CD4-positive, alpha-beta T cell treated with Interleukin-15 for 1 hour (primary cell): ENCODE measurements at places on chromosomes 7 and 10.

DNA sequence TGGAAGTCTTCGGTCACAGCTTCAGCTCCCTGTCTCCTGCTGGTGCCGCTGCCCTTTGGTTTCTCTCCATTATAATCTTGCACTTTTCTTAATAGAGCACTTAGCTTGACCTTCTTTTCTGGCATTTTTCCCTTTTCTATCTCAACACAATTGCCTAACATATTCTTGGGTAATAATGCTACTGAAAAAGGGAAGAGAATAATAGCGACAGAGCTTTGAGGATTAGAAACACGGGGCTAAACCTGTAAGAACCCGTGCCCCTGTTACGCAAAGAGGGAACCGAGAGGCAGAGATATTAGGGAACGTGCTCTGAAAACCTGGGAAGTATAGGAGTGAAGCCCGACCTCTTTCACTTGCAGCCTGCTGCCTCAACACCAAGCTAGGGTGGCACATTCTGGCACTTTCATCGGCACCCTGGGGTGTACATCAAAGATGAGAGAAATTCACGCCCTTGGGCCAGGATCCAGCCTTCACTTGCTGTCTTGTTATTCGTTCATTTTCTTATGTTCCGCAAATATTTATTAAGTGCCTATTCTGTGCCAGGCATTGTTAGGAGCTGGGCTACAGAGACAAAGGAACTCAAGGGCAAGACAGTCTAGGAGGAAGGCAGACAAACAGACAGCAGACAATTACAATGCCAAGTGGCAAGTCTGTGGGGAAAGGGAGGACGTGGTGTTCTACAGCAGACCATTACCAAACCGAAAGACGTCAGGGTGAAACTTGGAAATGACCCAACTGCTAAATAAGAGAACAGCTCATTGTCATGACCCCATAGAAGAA lies 33.0 kb upstream of the GALNTL5 start:
- DNase-seq, result peak; percentile 54

DNA sequence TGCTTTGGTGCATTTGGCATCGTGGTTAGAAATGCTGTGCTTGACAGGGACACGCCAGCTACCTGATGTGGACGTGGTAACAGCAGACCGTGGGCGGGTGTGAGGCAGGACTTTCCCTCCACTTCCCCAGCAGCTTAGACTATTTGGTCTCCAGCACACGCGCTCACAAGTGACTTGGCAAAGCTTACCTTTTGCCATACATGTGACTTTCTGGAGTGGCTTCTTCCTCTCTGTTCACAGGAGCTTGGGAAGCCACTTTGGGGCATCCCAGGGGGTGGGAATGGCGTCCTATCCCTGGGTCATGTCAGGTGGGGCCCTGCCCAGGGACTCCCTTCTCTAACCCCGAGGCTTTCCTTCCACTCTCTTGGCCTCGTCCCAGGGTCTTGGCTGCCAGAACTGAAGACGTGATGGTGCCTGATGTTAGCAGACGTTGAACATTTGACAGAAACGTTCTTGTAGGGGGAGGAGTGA lies 228.7 kb upstream of the KLF6 start:
- DNase-seq, result no peak

DNA sequence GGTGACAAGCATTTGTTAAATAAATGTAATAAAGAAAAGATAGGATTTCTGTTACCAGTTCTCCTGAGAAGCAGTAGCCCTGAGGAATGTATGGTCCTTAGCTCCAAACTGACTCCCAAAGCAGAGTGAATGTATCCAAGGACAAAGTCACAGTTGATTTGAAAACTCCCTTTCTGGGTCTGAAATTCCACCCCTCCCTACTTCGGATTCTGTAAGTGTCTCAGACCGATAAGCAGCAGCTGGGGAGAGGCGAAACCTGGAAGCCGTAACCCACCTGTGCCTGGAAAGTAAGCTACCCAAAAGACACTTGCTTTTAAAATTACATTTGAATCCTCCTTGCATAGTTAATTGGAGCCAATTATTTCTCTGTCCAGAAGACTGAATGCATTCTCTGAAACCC lies 122.9 kb upstream of the FRMD4A start:
- no peak for DNase-seq

DNA sequence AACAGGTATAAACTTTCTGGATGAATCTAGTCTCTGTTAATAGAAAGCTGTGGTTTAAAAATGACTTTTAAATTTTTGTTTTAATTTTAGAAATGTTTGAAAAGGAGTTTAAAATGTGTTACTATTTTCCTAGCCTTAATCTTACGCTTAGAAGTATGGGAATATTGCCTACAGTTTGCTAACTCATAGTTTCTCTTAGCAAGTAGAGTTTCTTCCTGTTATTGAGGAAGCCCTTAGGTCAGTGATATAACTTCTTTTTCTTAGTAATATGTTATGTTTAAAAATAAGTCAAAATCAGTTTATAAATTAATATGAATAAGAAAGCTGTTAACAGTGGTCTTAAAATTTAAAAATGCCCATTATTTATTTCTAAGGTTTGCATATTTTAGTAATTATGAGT lies 3.1 kb downstream of the STARD3NL start:
- DNase-seq, result no peak

GRCh38 chr7:91681718-91682117 lies 198.8 kb downstream of the MTERF1 start:
- no peak for DNase-seq

DNA sequence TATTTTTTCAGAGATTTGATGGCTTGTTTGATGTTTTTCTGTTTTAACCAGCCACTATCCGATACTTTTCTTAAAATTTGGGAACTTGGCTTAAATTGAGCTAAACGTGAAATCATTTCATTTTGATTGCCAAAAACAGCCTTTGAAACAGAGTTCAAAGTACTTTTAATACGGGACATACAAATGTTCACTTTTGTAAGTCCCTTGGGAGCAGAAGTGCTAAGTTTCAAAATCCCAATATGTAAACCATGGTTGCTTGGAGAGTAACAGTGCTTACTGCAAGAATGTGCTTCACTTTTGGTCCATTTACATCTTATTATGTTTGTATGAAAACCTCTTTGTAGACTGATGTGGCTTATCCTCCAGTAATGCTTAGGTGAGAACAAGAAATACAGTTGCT lies 10.9 kb downstream of the PNPLA8 start:
- DNase-seq, result no peak

GRCh38 chr7:11294965-11295364 lies 321.3 kb downstream of the PHF14 start:
- DNase-seq, result no peak

- no peak for DNase-seq
Observed at GRCh38 chr10:72323771-72324191, 30.9 kb downstream of the DNAJB12 start.

DNA sequence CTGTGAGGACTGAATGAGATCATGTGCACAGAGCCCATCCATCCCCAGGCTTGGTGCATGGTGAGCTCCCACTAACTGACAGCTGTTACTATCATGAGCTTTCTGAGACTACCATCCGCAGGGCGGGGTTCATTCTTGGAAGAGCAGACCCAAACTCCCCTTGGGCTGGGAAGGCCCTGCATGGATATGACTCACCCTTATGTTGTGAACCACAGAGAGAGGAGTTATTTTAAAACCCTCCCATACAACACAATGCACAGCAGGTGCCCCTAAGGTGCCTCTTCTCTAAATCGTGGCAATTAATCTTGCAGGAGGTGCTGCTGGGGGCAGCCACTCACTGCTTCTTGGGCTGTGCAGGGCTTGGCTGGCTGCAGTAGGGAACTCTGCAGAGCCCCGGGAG lies 219.1 kb downstream of the GFRA1 start:
- DNase-seq, result no peak

GRCh38 chr7:22447762-22448161 lies 52.2 kb downstream of the STEAP1B start:
- no peak for DNase-seq

- DNase-seq, result no peak
Observed at GRCh38 chr10:80451132-80451531, 3.0 kb upstream of the TSPAN14 start.

DNA sequence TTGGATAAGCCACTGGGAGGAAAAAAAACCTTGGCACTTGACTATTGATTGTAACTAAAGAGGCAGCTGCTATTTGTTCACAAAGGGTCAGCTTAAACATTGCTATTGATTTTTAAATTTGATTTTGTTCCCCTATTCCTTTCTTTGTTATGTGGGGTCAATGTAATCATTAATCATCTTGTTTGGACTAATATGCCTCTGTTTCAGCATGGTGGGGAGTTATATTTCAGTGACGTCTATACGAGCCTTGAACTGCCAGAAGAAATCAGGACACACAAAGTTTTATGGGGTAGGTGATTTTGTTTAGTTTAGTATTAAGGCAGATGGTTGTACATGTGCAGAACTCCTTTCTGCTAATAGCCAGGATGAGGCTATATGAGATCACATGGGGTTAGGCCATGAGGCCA lies 7.5 kb downstream of the AS3MT start:
- no peak for DNase-seq
